NCI-H1930 (cell line): ENCODE measurements at places on chromosomes 11 and 22.
A peak's percentile ranks its signal among the peaks of the same experiment; 100 is the strongest.

DNA sequence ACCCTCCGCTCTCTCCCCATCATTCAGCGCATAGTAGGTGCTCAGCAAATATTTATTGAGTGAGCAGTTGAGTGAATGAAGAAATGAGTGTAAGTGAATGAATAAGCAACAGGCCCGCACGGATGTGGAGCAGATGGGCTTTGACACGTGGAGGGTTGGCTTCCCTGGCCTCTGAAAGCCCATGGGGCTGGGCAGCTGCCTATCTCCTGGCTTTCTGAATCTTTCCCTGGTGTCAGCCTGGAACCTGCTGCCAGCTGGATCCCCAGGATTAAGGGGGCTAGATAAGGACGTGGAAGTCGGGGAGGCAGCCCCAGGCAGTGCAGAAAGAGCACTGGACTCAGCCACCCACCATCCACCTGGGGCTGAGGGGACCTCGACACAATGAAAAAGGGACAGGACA is 12.6 kb downstream of the IL2RB start:
- DNase-seq, result no peak

DNA sequence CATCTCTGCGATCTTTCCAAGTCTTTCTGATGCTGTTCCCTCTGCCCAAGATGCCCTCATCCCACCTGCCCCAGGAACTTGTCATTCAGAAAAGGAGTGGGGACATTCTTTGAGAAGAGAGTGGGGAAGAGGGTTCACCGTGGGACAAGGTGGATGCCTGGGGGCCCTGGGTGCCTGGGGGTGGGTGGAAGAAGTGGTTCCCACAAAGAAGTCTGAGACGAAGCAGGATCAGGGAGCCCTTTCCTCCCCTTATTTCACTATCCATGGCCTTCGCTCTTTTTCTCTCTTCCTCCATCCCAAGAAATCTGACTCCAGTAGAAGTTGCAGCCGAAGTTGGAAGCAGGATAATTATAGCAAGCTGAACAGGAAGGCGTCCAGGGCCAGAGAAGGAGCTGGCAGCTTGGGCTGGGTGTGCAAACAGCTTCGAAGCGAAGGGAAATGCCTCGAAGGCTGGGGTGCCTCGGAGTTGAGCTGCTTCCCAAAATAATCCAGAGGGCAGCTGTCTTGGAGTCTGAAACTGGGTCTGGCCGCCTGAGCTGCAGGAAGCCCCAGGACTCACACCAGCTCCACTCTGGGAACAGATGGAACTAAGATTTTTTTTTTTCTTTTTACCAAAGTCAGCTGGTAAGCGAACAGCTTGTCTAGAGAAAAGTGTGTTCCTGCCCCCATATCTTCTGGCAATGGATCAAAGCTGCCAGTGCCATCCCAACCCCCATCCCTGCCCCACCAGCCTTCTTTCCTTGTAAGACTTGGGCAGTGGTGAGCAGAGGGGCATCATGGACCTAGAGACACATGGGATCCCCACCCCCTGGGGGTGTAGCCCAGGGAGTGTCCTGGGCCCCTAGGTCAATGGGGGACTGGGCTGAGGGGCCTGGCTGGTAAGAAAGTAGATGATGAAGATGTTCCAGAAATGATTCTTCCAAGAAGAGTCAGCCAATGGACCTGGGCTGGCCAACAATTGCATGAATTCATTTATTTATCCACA is 31.5 kb downstream of the PARVG start:
- no peak for DNase-seq

DNA sequence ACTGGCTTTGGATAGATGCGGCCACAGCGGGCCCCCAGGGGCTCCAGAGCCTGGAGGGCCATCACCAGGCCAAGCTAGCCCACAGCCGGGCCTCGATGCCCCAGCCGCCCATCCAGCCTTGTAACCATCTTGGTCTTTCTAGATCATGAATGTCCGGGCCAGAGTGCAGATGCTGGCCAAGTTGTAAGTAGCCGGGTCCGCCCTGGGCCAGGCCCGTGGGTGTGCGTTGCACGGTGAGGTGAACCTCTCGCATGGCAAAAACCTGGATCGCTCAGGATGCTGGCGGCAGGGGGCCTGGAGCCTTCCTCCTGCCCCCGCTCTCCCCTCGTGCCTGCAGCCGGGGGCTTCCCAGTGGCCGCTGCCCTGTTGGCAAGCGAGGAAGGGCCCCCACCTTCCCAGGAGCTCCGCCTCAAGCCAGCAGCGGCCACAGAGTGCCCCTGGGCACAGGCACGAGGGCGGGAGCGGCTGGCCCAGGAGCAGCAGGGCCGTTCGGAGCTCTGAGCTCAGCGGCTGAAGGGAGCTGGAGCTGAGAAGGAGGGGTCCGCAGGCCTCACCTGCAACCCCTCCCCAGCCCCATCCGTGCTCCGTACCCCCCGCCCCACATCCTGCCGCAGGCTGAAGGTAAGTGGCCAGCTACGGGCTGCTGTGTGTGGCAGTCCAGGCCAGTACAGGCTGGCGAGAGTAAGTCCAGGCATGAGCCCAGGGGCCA is 10.9 kb upstream of the MRPL23 start:
- DNase-seq, result no peak

- no peak for DNase-seq
Measured at GRCh38 chr11:109062445-109062844, 359.5 kb upstream of the C11orf87 start.

GRCh38 chr11:26573896-26574295 is 1.8 kb upstream of the MUC15 start:
- DNase-seq, result peak; percentile 77

GRCh38 chr11:20261526-20261925 is 101.3 kb upstream of the DBX1 start:
- DNase-seq, result no peak

DNA sequence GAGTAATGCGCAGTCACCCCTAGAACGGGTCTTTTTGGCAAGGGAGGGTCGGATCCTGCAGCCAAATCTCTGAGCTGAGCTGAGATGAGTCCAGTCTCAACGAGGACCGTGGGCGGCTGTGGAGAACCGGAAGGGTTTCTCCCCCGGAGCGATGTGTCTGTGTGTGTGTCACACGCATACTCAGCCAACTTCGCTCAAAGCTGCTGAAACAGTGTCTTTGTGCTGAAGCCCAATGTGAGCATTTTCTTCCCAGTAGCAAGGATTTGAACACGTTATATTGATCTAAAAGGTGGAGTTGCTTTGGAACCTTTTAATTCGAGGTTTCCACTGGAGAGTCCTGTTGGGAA is 1.4 kb upstream of the CELSR1 start:
- no peak for DNase-seq

DNA sequence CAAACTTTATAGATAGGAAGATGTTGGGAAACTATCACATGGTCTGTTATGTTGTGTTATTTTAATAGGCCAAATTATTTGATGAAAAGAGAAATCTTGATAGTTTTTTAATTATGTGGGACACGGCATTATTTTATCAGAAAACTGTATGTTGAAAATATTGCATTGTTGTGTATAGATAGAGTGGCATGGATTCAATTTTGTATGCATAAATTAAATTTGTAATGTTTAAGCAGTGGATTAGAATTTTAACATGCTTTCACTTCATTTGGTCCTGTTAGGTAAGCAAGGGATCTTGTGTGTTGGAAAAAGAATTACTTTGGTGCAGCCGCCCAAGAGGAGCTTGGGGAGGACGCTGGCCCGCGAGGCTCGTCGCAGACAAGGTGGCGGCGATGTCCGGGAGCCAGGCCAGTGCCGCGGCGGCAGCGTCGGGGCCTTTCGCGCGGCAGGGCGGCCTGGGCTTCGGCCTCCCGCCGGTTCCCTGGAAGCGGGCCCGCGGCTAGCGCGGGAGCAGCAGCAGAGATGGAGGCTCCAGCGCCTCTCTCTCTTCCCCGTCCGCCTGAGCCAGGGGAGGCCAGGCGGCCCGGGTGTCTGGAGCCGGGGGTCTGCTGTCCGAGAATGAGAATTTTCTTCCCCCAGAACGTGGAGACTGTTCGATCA is 82.7 kb downstream of the GGT1 start:
- no peak for DNase-seq
